Central memory CD8-positive, alpha-beta T cell (primary cell): ENCODE measurements at places on chromosomes 6 and 20.
A peak's percentile ranks its signal among the peaks of the same experiment; 100 is the strongest.

- no peaks in the 10 kb centered on the region for H3K4me1 ChIP-seq
- H3K27ac ChIP-seq = no peak overlapping the region
- no peak for DNase-seq
- peaks cover 2% of the 10 kb centered on the region for H3K27me3 ChIP-seq
These were observed 387.8 kb downstream of the CD83 start for GRCh38 chr6:14505401-14505800.

DNA sequence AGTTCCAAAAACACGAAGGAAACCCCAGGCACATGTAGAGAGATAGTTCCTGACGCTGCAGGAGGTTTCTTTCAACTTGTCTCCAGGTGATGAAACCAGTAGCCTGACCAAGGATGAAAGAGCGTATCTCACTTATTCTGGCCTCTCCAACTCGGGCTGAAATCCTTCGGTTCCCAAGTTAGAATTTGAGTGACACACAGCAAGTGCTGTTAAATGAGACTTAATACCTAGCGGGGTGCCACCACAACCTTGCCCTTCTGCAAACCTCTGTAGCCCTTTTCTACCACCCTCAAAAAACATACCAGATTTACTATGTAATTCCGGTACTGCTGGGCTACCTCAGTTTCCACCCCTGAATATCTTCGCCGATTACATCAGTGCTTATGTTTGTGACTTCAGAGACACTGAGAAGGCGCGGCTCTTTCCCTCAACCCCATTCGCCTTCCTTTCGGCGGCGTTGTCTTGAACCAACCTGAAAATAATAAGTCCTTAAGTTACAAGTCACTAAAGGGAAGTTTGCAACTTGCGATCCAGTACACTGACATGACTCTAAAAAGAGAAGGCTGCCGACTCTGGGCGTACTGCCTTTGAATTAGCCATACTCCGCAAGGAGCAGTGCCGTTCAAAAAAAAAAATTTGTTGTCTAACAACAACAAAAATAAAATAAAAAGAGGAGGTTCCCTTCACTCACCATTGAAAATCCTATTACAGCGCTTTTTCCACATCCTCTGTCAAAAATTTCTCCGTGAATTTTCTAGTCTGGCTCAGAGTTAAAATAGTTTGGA lies 194.9 kb upstream of the ZNF184 start:
- peak overlapping the region; percentile 34 for H3K4me3 ChIP-seq
- peak overlapping the region; percentile 84 for H3K27ac ChIP-seq
- peaks cover 52% of the 10 kb centered on the region for H3K36me3 ChIP-seq
- no peak for DNase-seq
- H3K27me3 ChIP-seq = peaks cover 76% of the 10 kb centered on the region

- H3K36me3 ChIP-seq = peaks cover 51% of the 10 kb centered on the region
- DNase-seq = no peak
- no peak overlapping the region for H3K27ac ChIP-seq
- H3K4me1 ChIP-seq = no peaks in the 10 kb centered on the region
These were observed 25.8 kb upstream of the PLCG1 start for GRCh38 chr20:41111578-41111951.

DNA sequence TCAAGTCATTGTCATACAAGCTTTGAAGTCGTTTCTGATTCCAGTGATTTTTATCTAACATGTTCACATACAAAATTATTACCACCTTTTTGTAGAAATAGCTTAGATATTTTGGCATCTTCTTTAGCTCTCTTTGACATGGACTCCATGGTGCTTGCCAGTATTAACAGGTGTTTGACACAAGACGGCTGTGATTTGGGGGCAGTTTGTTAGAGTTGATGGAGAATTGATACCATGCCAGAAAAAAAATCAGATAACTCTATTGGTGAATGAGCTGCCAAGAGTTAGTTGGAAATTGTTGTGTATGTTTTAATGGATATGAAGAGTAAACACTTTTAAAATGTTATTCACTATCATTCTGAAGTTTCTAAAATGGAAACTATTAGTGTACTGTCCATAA lies 146.6 kb upstream of the LAMP5 start:
- H3K4me1 ChIP-seq = no peaks in the 10 kb centered on the region
- no peak overlapping the region for H3K4me3 ChIP-seq
- H3K27ac ChIP-seq = no peak overlapping the region
- no peak for DNase-seq
- no peaks in the 10 kb centered on the region for H3K27me3 ChIP-seq
- no peaks in the 10 kb centered on the region for H3K36me3 ChIP-seq

GRCh38 chr6:132072831-132073230 lies 121.7 kb upstream of the CCN2 start:
- no peak overlapping the region for H3K4me3 ChIP-seq
- no peaks in the 10 kb centered on the region for H3K4me1 ChIP-seq
- H3K36me3 ChIP-seq = no peaks in the 10 kb centered on the region
- no peaks in the 10 kb centered on the region for H3K27me3 ChIP-seq
- H3K27ac ChIP-seq = no peak overlapping the region

- peak within 1 kb of the TSS; percentile 95 for H3K27ac ChIP-seq
- peaks cover 6% of the 10 kb centered on the region for H3K36me3 ChIP-seq
These were observed at the start of gene COMMD7 for GRCh38 chr20:32743237-32744112. Gene COMMD7, minus strand, starts transcription at chr20:32743467. Its CDS starts 76 bp downstream, at chr20:32743391.

DNA sequence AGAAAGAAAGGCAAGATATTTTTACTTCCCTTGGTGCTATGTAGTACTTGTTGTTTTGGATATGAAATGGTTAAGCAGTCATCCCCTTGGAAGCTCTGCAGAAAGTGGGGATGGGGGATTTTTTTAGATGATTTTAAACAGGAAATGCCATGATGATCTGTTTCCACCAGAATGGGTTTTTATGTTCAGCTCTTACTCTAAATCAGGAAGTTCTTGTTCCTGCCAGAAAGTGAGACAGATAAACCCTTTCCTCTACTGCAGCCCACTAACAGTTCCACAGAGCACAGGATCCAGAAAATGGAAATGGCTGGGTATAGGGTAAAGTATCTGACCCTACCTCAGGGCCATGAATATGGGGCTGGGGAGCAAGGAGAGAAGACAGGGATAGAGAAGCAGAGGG lies 32.1 kb upstream of the PPP1R3G start:
- H3K27ac ChIP-seq = no peak overlapping the region
- peaks cover 39% of the 10 kb centered on the region for H3K27me3 ChIP-seq
- DNase-seq = no peak

GRCh38 chr6:157834549-157834948 lies 11.5 kb downstream of the SNX9 start:
- H3K36me3 ChIP-seq = peaks cover 6% of the 10 kb centered on the region
- H3K27ac ChIP-seq = no peak overlapping the region
- DNase-seq = no peak
- H3K4me1 ChIP-seq = peaks cover 33% of the 10 kb centered on the region
- H3K4me3 ChIP-seq = no peak overlapping the region
